Activated CD4-positive, CD25-positive, alpha-beta regulatory T cell (primary cell): ENCODE measurements at places on chromosomes 3 and 15.

GRCh38 chr3:24522146-24522579 lies 27.5 kb upstream of the THRB start:
- no peak for DNase-seq

GRCh38 chr3:120013481-120013880 lies 80.8 kb downstream of the GSK3B start:
- no peak for DNase-seq

DNA sequence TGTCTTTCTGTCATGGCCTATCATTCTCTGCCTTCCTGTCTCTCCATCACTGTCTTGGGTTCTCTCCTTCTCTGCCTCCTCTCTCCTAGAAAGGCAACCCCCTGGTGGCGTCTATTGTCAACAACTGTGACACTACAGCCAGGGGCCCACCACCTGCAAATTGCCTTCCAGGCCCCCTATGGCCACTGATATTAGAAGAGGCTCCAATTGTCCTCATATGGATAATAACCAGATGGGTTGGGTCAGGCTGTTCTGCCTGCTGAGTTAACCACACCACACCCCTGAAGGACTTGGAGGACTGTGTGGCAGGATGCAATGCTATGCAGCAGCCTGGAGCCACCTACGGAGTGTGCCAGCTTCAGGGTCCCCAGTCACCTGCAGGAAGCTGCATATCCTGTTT lies 665.0 kb downstream of the NTRK3 start:
- no peak for DNase-seq

- no peak for DNase-seq
These were observed 21.6 kb downstream of the RLBP1 start for GRCh38 chr15:89199746-89200145.

GRCh38 chr3:133466531-133467386 lies 66.9 kb downstream of the BFSP2 start:
- DNase-seq = no peak

DNA sequence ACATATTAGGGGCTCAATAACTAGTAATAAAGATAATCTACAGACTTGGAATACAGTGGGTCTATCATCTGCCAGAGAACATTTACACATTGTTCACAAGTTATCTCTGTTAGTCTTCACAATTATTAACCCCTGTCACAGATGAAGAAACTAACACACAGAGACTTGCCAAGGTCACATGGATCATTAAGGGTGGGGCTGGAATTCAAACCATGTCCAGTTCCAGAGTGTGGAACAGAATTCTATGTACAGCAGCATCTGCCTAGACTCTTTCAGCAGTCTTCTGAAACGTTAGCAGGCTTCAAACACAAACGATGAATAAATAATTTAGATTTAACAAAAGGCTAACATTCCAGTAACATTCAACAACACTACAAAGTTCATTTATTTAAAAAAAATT lies 673.9 kb upstream of the NR2F2 start:
- DNase-seq = no peak

DNA sequence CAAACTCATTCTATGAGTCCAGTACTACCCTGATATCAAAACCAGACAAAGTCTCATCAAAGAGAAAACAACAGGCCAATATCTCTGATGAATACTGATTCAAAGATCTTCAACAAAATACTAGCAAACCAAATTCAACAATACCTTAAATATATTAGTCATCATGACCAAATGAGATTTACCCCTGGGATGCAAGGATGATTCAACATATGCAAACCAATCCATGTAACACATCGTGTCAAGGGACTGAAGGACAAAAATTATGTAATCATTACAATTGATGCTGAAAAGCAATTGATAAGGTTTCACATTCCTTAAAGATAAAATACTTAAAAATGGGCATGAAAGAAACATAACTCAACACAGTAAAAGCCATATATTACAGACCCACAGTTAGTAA lies 1476.9 kb downstream of the SI start:
- no peak for DNase-seq

- no peak for DNase-seq
These were observed 316.6 kb downstream of the NTRK3 start for GRCh38 chr15:87939848-87940457.

DNA sequence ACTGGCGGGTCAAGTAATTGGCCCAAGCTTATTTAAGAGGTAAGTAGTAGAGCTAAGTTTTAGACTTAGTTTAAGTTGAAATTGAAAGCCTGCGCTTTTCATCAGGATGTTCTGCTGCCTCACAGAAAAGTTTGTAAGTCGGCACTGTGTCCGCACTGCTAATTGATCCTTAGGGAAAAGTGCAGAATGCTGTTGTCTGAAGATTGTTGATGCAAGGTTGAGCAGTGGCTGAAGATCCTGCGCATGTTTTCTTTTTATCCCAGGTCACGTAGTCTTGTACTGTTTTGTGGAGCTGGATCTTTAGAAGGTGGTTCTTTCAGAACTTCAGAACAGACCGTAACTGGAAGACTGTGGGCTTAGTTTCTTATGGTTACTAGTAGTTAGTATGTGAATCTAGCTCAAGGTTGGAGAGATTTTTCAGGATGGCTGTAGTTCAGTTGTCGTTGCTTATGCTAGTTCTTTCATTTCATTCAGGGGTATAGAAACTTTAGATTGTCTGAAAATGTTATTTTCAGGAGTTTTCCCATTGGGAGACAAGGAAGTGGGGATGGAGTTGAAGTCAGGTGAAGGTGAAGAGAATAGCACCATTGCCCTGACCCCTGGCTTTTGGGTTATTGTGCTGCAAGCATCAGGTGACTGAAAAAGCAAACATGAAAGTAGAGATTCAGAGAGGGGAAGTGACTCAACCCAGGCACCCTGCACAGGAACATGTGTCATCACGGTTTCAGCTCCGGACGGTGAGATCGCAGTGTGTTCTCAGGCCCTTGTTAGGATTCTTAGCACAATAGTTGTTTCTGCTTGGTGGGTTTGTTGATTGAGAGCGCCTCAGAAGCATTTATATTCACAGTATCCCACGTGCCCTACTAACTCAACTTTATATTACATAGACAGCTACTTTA lies 32.8 kb downstream of the AKAP13 start:
- DNase-seq = peak; percentile 30
